ACHN (cell line): ENCODE measurements at places on chromosomes 4 and X.

GRCh38 chrX:37658343-37659030, 27.1 kb upstream of the XK start:
- DNase-seq, result no peak

- DNase-seq, result no peak
Observed at GRCh38 chr4:1255151-1255550, 6.2 kb upstream of the CTBP1 start.

DNA sequence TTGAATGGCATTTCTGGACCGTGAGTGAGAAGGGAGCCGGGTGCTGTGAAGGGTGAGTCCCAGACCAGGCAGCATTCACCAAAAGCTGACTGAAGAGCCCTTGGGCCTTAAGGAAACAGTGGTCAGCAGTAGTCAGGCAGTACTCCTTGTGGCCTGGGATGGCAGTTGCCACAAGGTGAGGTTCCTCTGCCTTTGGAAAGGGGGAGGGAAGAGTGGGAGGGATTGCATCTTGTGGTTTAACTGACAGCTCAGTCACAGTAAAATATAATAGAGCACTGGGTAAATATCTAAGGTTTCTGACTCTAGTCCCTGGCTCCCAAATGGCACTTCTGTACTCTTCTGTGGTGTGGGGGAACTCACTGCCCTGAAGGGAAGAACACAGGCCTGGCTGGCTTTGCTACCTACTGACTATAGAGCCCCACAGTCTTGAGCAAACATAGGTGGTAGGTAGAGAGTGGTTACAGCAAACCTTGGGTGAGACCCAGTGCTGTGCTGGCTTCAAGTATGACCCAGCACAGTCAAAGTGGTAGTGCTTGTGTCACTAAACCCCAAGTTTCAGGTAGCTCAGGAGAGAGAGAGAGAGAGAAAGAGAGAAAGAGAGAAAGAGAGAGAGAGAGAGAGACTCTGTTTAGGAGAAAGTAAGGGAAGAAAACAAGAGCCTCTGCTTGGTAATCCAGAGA, 154.2 kb downstream of the TEX11 start:
- no peak for DNase-seq

- DNase-seq, result no peak
Observed at GRCh38 chr4:77120886-77121508, 36.0 kb upstream of the CCNG2 start.

DNA sequence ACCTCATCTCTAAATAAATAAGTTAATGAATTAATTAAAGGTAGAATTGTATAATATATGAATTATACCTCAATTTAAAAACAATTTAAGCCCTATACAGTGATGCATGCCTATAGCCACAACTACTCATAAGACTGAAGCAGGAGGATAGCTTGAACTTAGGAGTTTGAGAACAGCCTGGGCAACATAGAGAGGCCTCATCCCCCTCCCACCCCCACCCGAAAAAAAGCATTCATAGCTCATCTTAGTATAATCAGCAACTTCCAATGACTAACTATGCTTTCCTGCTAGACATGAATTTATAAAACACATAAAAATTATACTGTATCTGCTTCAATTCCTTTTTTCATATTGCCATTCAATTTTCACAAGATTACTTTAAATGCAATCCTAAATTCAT, 1.6 kb downstream of the LRBA start:
- DNase-seq, result peak; percentile 6

DNA sequence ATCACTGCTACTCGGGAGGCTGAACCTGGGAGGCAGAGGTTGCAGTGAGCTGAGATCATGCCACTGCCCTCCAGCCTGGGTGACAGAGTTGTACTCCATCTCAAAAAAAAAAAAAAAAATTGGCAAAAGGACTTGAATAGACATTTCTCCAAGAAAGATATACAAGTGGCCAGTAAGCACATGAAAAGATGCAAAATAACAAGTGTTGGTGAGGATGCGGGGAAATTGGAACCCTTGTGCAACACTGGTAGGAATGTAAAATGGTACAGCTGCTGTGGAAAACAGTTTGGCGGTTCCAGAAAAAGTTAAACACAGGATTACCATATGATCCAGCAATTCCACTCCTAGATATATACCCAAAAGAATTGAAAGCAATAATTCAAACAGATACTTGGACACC, 19.4 kb downstream of the RBM10 start:
- no peak for DNase-seq

DNA sequence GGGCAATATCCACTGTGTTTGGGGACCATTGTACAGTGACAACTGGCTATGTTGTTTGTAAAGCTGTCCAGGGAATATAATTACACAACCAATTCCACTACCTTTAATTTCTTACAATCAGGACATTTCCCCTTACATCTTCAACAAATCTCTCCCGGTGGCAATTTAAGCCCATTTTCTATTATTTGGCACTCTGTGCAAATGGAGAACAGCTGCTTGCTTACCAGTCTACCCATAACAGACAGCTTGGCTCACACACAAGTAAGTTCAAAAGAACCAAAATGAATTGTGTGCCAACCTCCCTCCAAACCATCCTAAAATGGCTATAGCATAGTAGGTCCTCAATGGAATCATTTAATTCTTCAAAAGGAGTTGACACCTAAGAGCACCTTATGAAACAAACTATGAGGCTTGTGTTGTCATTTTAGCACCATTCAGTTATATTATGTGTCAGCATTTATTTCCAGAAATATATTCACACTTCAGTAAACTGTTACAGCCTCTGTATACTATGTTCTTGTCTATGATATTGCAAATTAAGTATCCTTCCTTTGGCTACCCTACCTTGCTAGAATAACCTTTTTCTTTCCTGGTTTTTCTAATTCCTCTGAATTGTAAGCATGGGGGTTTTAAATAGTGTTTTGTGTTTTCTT, 18.4 kb downstream of the GABRA4 start:
- DNase-seq, result no peak

DNA sequence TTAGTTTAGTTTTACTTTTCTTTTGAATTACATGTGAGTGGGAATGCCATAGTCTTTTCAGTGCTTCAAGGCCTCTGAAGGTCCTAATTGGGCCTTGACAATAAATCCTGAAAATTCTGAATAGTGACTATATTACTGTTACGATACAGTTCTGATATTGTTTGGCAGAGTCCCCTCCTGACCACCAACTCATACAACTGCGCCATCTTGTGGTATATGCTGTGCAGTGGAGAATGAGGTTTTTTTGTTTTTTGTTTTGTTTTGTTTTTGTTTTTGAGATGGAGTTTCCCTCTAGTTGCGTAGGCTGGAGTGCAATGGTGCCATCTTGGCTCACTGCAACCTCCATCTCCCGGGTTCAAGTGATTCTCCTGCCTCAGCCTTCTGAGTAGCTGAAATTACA, 56.6 kb upstream of the CHRDL1 start:
- DNase-seq, result peak; percentile 27

GRCh38 chrX:36407836-36408235, 488.3 kb downstream of the CFAP47 start:
- DNase-seq, result no peak

GRCh38 chr4:46830971-46831454, 78.0 kb downstream of the COX7B2 start:
- DNase-seq, result no peak

DNA sequence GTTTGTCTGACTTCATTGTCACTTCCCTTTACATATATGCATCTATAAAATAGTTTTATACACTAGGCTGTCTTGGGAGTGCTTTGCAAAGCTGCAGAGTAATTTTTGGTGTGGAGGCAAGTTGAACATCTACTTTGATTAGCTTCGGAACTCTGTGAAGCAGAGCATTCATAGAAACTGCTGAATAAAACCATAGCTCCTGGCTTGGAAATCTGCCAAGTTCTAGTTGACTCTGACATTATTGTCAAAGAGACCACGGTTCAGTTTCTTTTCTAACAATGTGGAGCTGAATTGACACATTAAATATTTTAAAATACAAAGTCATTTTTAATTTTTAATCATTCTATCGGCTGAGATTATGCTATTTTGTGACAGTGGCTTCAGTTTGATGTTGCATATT, 335.0 kb downstream of the BMPR1B start:
- no peak for DNase-seq

DNA sequence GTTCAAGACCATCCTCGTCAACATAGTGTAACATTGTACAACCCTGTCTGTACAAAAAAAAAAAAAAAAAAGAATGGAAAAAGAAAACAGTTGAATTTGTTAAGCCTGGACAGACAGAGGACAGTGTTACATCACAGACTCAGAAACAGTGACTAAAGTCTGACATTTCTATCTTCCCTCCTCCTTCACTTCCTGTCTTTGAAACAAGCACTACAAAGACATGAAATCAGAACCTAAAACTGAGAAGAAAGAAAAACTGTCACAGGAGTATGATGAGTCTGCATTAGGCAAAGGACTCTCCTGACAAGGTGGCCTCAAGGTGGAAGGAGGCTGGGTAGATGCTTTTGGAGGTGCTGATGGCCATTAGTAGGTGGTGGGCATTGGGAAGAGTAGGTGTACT, 126.7 kb downstream of the RBM47 start:
- DNase-seq, result no peak

- no peak for DNase-seq
Observed at GRCh38 chrX:19743386-19743785, 144.0 kb downstream of the SH3KBP1 start.

DNA sequence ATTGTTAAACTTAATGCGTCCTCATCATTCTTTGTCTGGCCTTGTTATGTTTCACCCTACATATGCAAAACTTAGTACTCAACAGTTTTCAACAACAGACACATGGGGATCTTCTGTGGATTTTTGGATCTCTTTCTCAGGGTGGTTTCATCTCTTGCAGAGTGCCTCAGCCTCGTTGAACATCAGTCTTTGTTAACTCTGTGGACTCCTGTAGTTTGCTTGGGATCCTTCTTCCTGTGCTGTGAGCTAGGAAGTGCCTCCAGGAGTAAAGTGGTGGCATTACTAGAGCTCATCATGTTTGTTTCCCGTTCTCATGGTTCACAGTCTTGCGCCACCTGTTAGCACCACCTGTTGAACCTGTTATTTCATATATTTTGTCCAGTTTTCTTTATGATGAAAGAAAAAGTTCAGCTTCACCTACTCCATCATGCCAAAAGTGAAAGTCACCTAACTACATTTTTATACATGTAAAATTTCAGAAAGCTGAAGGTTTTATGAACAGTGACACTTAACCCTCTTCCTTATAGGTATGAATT, 27.5 kb upstream of the NDUFC1 start:
- DNase-seq, result no peak

GRCh38 chr4:1621526-1621925, 62.6 kb downstream of the FAM53A start:
- DNase-seq, result no peak

DNA sequence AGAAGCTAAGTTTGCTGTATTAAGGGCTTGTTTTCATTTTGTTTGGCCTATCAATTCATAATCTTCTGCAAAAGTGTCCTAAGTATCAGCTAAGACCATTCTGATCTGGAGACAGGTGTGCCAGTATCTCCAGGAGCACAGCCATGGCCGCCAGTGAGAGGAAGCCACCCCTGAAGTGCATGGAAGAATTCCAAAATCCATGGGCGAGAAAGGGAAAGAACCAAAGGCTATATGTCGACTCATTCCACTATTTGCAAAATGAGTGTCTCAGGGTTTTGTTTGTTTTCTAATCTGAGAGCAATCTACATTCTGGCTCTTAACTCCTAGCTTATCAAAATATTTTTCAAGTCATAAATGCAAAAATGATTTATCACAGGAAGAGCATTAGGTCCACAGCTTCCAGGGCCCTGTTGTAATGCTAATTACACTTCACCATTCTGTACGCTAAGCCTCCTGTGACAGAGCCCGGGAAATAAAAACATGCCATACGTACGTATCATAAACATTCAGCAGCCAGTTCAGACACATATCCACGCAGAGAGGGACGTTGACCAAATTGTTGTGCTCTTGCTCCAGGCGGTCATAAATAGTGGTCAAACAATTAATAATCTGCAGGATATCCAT, 137.3 kb upstream of the FTHL17 start:
- DNase-seq, result no peak

GRCh38 chr4:10872833-10873517, 188.4 kb upstream of the CLNK start:
- DNase-seq, result no peak

GRCh38 chr4:48706736-48707135, 73.3 kb downstream of the FRYL start:
- DNase-seq, result peak; percentile 52

DNA sequence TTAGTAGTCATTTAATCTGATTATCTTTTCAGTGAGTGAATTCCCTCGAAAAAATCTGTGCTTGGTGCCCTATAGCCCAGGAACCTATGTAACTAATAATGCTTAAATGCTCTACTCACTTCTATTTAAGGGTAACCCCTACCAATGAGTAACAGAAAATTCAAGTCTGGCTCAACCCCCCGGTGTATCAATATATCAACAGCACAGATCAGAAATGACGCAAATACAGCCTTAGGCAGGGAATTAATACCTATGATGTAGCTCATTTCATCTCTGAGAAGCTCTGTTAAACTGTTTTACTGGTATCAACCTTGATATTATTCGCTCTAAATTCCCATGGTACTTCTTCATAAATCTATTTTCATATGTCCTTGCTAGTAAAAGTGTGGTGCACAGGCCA, 28.6 kb downstream of the PDGFC start:
- DNase-seq, result no peak

GRCh38 chr4:71470524-71470923, 131.7 kb downstream of the SLC4A4 start:
- no peak for DNase-seq

DNA sequence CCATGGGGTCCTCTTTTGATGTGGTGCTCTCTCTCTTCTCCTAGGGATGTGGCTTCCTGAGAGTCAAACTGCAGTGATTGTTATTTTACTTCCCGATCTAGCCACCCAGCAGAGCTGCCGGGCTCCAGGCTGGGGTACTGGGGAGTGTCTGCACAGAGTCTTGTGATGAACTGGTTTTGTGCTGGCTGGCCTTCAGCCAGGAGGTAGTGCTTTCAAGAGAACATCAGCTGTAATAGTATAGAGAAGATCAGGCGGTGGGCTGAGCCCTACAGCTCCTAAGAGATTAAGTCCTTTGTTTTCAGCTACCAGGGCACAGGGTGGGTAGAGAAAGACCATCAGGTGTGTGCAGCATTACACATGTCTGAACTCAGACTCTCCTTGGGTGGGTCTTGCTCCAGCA, 59.0 kb upstream of the AGTR2 start:
- no peak for DNase-seq

- DNase-seq, result no peak
Observed at GRCh38 chrX:16733013-16733412, 13.6 kb downstream of the SYAP1 start.

DNA sequence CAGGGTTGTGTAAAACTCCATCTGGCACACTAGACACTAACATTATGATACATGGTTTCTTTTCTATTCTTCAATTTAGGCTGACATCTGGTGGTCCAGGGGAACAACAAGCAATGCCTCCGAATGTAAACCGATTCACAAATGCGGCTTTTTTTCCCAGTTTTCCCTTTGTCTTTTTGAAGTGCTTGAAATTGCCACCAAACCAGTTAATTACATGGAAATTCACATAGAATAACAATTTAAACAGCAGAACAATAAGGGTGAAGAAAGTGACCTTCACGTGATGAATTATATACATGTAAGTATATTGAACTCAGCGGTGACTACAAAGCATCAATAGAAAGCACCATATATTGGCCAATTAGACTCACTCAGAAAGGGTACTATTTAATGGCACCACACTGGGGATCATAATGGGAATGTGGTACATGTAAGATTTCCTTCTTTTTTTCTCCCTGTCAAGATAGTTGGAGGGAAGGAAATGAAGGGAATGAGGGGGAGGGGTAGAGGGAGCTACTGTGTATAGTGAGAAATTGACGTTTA, 103.9 kb downstream of the MMRN1 start:
- no peak for DNase-seq
